ENCODE measurements at places on chromosomes 11 and 22.

- peak; percentile 24 for DNase-seq
Observed at GRCh38 chr11:30333405-30333804, 10.5 kb downstream of the ARL14EP start.

GRCh38 chr11:116413301-116414242 lies 359.2 kb downstream of the BUD13 start:
- no peak for DNase-seq

DNA sequence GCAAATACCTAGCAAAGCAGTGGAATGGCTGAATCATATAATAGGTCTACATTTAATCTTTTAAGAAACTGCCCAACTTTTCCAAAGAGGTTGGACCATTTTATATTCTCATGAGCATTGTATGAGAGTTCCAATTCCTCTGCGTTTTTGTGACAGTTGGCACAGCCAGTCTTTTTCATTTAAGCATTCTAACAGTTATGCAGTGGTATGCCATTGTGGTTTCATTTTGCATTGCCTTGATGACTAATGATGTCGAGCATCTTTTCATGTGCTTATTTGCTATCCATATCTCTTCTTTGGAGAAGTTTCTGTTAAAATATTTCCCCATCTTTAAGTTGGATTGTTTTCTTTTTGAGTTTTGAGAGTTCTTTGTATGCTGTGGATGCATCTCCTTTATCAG lies 38.7 kb downstream of the EIF3F start:
- no peak for DNase-seq

DNA sequence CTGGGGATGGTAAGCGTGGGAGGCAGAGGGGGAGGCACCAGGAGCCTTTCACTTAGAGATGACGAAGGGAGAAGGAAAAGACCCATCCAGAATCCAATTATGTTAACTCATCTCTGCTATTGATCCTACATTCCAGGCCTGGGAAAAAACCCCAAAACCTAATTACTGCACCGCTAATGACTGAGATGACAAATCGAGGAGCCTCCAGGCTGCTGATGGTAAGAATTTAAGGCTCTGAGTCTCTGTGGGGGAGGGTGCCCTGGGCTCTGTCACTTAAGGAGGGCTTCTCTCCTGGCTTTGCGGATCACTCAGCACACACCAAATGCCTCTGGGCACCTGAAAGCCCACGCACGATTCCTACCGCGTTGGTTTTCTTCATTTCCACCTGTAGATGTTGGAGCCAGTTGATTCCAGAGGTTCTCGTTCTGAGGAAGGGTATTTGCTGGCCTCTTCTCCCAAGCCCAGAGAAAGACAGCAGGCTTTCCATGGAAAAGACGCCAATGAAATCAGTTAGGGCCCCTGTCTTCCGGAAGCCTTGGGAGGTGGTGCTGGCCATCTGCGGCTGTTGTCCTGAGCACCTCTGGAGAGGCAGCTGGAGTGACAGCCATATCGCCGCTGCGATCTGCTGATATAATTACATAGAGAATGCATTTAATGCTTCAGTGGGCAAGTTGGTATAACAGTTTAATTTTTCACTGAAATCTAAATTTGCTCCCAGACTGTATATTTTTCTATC lies 751.2 kb downstream of the BRD1 start:
- DNase-seq, result no peak

DNA sequence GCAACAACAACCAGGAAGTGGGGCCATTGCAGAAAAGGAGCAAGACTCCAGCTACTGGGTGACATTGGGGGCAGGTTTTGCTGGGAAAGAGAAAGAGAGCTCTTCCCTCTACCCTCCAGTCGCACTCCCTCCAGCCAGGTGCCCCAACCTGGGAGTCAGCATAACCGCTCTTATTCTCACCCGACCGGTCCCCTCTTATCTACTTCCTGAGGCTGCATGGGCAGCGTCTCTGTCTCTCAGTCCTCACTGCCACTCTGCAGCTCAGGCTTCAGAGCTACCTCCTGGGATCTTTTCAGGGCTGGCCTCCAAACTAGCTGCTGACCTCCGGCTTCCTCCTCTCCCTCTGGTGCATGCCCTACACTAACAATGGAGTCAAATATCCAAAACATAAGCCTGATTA lies 5.1 kb downstream of the ZNF70 start:
- DNase-seq, result no peak

DNA sequence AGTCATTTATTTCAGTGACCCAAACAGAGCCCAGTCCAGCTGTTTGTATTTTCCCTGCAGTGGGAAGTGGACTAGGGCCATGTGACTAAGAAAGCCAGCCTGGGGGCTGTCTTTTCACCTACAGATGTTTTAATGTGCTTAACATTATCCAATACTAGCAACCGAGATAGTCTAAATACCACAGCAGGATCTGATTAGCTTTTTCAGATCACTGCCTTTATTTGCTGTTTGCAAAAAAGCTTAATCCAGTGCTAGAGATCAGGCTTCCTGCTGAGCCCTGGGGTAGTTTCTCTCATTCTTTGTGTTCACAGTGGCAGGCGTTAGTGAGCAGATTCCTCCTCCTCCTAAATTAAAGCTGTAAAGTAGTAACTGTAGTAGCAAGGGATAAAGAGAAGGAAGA lies 35.0 kb downstream of the ZC3H12C start:
- DNase-seq, result no peak

- no peak for DNase-seq
Observed at GRCh38 chr11:75196426-75196825, 44.1 kb upstream of the TPBGL start.

- DNase-seq, result no peak
Observed at GRCh38 chr11:66345316-66345649, 379 bp upstream of the BRMS1 start.

DNA sequence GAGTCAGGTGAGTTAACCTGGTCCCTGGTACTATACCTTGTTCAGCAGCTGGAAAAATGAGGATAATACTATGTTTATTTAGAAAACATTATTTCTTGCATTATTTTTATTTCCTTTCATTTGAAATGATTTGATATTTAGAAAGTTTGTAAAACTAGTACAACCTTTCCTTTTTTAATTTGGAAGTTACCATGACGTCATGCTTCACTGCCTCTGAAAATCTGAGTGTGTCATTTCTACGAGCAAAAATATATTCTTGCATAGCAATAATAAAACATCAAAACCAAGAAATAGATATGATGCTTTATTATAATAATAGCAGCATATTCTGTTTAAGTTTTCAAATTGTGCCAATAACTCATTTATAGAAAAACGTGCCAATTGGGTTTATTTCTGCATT lies 1445.0 kb upstream of the RAG2 start:
- DNase-seq, result no peak

DNA sequence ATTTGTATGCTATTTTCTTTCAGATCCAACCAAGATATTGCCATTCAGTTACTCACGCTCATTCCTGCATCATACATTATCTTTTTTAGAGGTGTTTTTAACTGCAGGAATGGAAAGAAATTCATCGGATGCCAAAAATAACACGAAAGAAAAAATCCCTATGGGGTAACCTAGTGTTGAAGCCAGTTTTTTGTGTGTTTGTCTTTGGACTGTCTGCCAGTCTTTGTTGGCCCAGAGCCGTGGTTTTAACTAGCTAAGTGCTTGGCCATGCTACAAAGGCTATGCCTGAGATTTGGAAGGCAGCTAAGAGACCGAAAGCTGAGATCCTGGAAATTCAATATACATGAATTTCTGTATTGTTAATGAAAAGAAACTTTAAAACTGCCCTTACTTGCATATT lies 309.8 kb upstream of the CNTN5 start:
- DNase-seq, result no peak

DNA sequence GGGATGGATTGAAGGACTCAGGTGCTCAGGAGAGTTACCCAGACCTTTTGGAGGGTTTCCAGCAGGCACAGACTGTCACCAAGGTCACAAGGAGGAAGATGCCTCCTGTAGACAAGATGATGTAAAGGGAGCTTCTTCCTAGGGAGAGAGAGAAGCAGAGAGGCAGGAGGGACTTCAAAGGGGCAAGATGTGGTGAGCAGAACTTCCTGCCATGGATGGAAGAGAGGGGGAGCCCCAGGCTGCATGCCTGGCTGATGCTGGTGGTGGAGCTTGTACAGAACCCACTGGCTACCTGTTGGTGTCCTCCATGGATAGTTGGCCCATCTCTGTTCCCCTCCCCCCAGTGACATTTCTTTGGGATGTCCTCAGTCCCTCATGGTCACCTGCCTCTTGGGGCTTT lies 4.2 kb downstream of the HEPN1 start:
- DNase-seq, result peak; percentile 14

GRCh38 chr11:3166268-3167142 lies 1.4 kb upstream of the OSBPL5 start:
- no peak for DNase-seq

GRCh38 chr11:10758957-10759356 lies 7.9 kb downstream of the CTR9 start:
- DNase-seq, result no peak

GRCh38 chr11:69230856-69231425 lies 63.0 kb upstream of the MYEOV start:
- no peak for DNase-seq

Measured in CD4-positive, alpha-beta T cell treated with Interleukin-21 for 1 hour (primary cell).